ENCODE measurements at places on chromosomes 16 and 17.

GRCh38 chr16:16014329-16015224 is 65.2 kb downstream of the ABCC1 start:
- no peak for DNase-seq

- no peak for DNase-seq
These were observed 238.2 kb upstream of the ASIC2 start for GRCh38 chr17:33531311-33531710.

GRCh38 chr17:74080656-74081582 is 122.6 kb upstream of the RPL38 start:
- DNase-seq: no peak

DNA sequence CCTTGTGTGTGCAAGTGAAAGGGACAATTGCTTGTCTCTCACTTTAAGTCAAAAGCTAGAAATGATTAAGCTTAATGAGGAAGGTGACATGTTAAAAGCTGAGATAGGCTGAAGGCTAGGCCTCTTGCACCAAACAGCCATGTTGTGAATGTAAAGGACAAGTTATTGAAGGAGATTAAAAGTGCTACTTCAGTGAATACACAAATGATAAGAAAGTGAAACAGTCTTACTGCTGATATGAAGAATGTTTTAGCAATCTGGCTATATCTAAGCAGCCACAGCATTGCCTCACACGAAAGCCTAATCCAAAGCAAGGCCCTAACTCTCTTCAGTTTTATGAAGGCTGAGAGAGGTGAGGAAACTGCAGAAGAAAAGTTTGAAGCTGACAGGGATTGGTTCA is 71.0 kb downstream of the CDRT15 start:
- no peak for DNase-seq

DNA sequence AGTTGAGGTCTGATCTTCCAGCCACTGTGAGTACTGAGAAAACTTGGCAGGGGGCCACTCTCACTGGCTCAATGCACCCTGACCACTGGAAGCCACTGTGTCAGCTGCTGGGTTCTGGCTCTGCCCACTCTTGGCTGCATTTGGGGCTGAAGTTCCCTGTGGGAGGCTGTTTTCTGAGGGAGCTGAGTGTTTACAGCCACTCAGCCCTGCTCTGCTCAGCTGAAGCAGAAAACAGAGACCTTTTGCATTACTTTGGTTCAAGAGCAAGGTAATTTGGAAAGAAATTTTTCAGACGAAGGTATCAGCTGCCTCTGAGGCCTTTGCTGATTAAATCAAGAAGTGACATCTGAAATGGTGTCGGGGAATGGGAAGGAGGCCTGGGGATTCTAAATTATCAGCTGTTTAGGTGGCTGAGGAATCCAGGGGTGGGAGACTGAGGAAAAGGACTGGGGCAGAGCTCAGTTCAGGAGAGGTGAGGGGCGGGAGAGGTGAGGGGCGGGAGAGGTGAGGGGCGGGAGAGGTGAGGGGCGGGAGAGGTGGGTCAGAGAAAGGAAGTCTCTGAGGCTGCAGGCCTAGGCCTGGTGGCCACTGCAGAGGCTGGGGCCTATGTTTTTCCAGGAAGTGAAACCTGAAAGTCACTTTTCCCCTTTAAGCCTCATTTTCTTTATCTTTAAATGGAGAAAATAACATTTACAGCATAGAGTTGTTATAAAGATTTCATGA is at the start of gene ACSM5:
ACSM5 (plus strand) TSS at position 137 of the 723 bp plus-strand sequence. CDS start 1,951 bp downstream, outside the sequence.
- no peak for DNase-seq

GRCh38 chr16:55338646-55339045 is 14.6 kb downstream of the IRX6 start:
- DNase-seq: no peak

- DNase-seq: peak; percentile 59
These were observed 742 bp downstream of the PFN1 start for GRCh38 chr17:4947411-4948165.

GRCh38 chr16:2425008-2425518 is 4.2 kb upstream of the CCNF start:
- no peak for DNase-seq

GRCh38 chr17:61309362-61310256 is 90.0 kb upstream of the TBX2 start:
- no peak for DNase-seq

DNA sequence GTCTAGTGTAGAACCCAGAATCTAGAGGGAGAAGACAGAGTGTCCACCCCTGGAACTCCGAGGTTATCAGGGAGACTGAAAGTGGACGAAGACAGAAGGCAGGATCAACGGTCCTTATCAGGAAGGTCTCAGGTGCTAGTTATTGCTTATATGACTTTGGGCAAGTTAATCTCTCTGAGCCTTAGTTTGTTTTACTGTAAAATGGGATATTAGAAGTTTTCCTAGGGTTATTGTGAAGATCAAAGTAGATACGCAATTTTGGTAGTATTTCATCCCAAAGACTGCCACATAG is 1.2 kb downstream of the RNF167 start:
- no peak for DNase-seq

GRCh38 chr16:1426734-1427471 is 4.0 kb upstream of the PERCC1 start:
- no peak for DNase-seq

GRCh38 chr17:47240806-47241205 is 12.8 kb upstream of the ITGB3 start:
- no peak for DNase-seq

DNA sequence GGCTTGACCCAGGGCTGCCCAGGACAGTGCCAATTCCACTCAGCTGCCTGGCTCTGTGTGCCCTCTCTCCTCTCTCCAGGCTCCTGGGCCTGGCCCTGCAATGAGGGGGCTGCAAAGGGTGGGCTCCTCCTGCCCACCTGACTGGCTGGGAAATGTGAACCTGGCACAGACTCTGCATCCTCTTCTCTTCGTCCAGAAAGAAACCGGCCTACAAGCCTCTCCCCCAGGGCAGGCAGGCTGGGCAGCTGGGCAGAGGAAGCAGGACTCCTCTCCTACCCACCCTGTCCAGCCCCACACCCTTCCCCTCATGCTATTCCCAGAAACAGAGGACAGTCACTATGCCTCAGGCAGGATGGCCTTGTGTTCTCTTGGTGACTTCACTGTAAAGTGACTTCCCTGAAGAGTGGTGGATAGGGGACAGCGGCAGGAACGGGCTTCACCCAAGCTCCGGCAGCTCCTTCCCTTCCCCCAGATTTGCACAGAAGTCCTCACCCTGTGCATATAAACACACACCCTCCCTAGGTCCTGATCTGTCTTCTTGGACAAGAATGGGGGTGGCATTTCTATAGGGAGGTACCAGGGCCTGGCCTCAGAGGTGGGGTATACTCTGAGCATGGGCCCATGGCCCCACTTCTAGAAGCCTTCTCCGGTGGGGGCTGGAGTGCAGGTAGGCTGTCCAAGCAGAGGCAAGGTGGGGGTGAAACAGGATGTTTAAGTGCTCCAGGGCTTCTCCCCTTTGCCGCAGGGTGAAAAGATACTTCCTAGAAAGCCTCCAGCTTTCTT is 4.9 kb upstream of the STAT5A start:
- no peak for DNase-seq

- DNase-seq: no peak
These were observed 122.3 kb downstream of the PCTP start for GRCh38 chr17:55873017-55873758.

DNA sequence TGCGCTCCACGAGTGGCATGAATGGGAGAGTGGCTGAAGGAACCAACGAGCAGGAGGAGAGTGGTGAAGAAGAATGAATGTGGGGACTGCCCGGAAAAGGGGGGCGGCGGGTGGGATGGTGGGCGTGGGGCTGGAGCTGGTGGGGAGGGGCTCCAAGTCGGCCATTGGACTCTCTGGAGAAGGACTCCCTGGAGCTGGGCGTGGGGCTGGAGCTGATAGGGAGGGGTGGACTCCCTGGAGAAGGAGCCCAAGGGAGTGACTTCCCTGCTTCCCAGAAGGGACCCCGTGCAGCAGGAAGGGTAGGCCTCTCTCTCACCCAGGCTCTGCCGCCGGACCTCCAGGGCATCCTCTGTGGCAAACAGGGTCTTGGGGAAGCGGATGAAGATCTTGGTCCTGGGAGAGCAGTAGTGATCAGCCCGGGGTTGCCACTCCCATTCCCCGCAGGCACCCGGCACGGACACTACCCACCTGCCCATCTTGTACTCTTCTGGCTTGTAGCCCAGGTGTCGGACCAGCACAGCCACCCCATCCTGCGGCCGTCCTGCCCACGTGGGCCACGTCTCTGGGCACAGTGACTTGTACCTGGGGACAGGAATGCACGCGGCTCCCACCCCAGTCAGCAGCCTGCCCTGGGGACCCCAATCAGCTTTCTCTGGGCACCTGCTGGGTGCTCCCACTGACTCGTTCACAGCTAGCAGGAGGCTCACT is 14.9 kb upstream of the CRK start:
- DNase-seq: no peak

- DNase-seq: no peak
These were observed 140.8 kb upstream of the ELAC2 start for GRCh38 chr17:13158494-13159240.

- DNase-seq: no peak
These were observed 140.5 kb upstream of the HS3ST2 start for GRCh38 chr16:22673421-22673831.

DNA sequence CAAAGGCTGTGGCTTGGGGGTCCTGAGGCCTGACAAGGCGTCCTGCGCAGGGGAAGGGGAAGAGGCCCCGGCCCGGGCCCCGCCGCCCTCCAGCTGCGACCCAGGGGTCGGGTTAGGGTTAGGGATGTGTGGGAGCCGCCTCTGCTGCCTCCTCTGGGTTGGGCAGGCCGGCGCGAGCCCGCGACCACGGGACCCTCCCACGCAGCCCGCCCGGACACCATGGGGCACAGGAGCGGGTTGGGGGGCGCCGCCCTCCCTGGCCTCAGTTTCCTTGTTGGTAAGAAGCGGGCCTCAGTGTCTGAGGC is 386 bp downstream of the CIAO3 start:
- DNase-seq: no peak

DNA sequence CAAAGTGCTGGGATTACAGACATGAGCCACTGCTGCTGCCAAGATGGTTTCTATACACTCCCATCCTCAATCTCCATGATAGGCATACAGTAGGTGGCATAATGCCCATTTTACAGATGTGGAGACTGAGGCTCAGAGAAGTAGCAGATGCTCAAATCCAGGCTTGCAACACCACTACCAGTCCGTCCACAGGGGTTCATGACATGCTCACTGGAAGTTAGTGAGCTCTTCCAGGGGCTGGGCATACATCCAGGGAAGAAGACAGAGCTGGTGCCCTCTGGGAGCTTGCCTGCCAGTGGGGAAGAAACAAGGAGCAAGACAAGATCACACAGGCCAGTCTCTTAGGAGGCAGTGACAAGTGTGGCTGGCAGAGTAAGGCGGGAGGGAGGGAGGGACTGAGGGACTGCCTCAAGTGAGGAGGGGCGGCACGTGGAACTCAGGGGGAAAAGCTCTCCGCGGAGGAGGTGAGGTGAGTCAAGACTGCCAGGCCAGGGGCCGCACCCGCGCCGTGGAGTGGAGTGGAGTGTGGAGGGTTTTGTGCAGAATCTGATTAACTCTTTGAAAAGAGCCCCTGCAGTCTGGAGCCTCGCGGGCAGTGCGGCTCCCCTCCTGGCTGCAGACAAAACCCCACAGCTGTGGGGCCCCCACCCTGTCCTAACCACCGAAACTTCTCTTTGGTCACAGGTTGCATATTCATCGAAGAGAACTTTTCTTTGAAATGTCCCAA is 27.9 kb downstream of the SREBF1 start:
- no peak for DNase-seq

- no peak for DNase-seq
These were observed 4.5 kb upstream of the ACSF2 start for GRCh38 chr17:50421308-50422051.

GRCh38 chr17:74994440-74994839 is 7.0 kb downstream of the CDR2L start:
- DNase-seq: no peak

DNA sequence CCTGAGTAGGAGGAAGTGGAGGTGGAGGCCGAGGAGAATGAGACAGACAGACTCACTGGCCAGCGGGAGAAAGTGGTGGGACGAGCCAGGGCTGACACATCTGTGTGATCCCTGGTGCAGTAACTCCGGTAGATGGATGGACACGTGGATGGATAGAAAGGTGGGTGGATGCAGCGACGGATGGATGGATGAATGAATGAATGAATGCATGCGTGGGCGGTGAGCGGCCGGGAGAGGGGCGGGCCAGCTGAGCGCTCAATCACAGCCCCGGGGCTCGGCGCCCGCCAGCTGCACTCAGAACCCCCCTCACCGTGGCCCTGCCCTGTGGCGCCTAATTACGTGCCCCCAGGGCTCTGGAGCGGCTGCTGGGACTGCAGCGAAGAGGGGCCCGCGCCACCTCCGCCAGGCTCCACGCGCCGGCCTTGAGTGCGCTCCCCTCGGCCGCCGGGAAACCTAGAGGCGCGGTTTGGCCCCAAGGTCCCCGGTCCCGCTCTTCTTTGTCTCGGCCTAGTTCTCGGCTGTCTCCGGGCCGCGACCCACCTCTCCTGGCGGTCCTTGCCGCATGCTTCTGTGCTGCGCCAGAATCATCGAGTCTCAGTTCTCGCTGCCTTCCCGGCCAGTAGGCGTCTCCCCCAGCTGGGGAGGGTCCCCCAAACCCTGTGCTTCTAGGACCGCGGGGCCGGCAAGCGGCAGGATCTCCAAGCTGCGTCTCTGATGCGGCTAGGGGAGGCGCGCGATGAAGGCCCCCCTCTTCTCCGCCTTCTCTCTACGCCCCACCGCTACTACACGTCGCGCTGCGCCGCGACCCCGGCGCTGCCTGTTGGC is 41.0 kb downstream of the RAI1 start:
- no peak for DNase-seq

GRCh38 chr17:14298947-14299279 is 2.0 kb upstream of the HS3ST3B1 start:
- no peak for DNase-seq

- no peak for DNase-seq
These were observed 712.8 kb downstream of the CDH8 start for GRCh38 chr16:61323456-61323855.

DNA sequence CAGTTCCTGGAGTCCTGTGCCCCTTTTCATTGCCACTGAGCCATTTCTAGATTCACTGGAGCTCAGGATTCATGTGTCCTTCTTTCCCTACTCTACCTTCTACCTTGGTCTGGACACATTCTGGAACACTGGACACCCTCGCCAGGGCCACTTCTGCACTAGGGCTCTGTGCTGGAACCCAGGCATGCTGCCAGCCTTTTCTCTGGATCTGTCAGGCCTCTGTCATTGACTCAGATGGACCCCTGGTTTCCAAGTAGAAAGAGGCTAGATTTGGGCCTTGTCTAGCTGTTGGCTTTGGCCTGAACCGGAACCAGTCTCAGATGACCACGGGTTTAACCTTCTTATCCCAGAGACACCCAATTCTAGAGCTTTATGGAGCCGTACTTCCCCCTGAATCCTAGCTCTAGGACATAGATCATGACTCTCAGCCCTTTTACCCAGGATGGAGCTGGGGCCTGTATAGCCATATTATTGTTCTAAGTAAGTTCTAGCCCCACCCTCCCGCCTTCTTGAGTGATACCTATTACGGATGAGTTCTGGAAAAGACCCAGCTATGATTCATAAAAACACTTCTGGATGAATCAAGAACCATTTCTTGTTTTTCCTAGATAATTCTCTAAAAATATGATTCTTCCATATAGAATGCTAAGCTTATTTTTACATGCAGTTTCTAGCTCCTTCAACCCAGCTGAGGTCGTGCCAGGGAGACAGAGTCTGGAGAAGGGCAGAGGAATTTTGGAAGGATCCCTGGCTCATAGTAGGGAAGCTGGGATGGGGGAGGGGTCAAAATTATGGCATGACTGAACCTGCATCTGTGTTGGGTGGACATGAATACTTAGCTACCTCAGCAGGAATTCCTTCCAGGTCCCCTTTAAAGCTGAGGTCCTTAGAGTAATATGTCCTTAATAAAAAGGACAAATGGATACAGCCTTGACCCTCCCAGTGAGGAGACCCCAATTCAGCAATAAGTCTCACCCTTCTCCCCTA is 1.1 kb upstream of the CHRNB1 start:
- DNase-seq: no peak

- DNase-seq: no peak
These were observed 3.9 kb upstream of the CCDC57 start for GRCh38 chr17:82216301-82217119.
